GDM1 (cell line): ENCODE measurements at places on chromosomes 12 and 14.

DNA sequence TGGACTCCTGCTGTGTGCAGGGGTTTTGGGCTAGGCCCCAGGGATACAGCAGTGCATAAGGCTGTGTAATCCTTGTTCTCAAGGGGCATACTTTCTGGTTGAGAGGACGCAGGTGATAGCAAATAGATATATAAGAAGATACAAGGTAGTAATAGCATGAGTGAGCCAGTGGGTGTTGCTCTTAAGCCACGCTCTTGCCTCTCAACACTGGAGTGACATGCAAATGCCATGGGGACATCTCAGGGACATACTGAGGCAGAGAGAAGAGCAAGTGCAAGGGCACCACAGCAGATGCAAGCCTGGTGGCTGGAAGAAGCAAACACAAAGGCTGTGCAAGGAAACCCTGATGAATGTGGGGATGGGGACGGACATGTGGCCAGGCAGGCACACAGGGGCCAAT, 223.3 kb downstream of the CHST11 start:
- peak; percentile 49 for DNase-seq

DNA sequence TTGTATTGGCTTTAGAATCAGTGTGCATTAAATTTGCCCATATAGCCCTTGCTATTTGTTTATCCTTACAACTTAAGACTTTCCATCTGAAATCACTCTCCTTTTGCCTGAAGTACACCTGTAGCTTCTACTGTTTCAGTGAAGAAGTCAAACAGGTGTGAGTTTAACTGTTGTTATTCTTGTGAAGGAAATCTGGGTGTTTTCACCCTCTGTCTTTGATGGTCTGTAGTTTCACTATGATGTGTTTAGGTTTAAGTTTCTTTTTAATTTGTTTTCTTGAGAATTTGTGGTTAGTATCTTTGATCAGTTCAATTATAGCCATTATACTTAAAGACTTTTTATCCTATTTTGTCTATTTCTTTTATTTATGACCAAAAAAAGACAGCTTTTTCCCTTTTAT, 68.9 kb upstream of the BBS10 start:
- DNase-seq = no peak

DNA sequence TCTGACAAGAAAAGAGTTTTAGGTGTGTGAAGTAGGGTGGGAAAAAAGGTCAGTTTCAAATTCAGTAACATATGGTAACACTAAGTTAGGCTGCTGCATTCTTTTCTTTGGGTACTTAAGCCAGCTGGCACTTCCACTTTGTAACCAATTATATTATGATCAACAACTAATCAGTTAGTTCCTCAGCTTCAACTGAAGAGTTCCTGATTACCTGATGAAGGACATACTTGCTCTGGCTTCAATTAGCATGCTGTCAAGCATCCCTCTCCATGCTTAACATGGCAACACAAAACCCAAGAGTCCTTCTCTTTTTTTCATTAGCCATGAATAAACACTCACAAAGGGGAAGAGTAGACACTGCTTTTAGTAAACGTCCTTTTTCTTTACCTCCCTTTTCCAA, 6.8 kb upstream of the KANSL2 start:
- DNase-seq = no peak

- DNase-seq = no peak
Measured at GRCh38 chr14:81385419-81385818, 14.7 kb downstream of the STON2 start.

GRCh38 chr14:69594846-69595245, 16.6 kb upstream of the SUSD6 start:
- DNase-seq = no peak

DNA sequence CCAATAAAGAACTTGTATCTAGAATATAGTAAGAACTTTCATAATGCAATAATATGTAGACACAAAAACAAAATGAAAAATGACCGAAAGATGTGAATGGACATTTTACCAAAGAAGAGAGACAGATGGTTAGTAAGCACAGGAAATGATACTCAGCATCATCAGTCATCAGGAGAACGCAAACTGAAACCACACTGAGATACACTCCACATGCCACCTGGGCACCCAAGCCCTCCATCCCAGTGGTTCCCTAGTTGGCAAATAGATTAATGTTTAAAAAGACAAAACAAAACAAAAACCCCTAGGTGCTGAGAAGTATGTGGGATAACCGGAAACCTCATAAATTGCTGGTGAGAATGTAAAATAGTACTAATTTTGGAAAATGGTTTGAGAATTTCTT, 26.8 kb upstream of the VPS33A start:
- no peak for DNase-seq

- DNase-seq = no peak
Measured at GRCh38 chr12:13816394-13816793, 165.0 kb downstream of the GRIN2B start.

- DNase-seq = no peak
Measured at GRCh38 chr12:20555771-20556170, 139.4 kb upstream of the SLCO1C1 start.

- DNase-seq = no peak
Measured at GRCh38 chr12:2244013-2244861, 191.4 kb downstream of the CACNA1C start.

DNA sequence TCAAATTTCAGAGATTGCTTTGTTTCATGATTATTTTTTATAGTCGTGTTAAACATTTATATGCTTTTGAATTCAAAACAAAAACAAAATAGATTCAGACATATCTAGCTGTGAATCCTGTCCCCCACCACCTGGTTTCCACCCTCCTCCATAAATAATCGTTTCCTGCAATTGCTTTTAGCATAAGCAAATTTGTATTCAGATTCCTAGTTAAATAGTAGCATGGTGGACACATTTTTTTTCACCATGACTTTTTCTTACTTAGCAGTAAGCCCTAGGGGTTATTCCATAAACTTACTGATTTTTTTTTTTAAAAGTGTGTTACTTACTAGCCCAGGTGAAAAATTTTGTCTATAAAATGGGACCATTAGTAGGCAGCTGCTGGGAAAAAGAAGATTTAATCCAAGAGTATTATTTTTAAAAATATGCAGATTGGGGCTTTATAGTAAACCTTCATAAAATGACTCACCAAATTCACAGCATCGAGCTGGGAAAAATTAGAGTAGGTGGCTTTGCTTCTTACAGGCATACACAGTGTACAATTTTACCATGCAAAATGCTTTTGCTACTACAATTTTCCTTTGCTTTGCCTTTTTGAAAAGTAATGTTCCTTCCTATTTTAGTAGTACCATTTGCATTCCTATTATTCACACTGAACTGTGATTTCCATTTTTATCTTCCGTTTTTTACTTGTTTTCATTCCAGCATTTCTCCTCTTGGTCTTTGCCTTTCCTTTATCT, 117.8 kb downstream of the BTG1 start:
- no peak for DNase-seq

DNA sequence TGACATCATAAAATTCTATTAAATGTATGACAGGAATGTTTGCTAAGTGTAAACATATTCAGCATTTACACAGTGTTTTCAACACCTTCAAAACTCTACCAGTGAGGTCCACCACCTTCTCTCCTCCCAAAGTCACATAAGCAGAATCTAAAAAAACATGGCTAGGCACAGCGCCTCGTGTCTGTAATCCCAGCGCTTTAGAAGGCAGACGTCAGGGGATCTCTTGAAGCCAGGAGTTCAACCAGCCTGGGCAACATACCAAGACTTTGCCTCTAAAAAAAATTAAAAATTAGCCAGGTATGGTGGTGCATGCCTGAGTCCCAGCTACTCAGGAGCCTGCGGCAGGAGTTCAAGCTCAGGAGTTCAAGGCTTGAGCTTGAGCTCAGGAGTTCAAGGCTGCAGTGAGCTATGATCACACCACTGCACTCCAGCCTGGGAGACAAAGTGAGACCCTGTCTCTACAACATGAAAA, 30.0 kb downstream of the NUMB start:
- no peak for DNase-seq

GRCh38 chr14:71803539-71804260, 128.5 kb upstream of the RGS6 start:
- DNase-seq = no peak

DNA sequence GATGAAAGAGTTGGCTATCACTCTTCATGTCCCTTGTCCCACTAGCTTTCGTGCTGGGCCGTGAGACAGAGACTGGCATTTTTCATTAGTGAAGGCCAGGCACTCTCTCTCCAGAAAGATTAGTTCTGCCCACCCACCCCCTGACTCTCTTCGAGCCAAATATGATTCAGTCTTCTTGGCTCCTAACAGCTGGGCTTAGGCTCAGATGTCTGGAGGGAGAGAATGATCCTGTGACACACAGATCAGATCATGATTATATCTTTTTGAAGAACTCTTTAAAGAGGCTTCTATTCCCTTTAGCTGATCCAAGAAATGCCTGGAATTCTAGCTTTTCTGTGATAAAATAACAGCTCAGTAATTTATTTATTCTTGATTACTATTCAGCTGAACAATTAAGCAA, 5.2 kb upstream of the GNG2 start:
- no peak for DNase-seq

- DNase-seq = no peak
Measured at GRCh38 chr12:11885261-11886038, 185.3 kb upstream of the BCL2L14 start.

DNA sequence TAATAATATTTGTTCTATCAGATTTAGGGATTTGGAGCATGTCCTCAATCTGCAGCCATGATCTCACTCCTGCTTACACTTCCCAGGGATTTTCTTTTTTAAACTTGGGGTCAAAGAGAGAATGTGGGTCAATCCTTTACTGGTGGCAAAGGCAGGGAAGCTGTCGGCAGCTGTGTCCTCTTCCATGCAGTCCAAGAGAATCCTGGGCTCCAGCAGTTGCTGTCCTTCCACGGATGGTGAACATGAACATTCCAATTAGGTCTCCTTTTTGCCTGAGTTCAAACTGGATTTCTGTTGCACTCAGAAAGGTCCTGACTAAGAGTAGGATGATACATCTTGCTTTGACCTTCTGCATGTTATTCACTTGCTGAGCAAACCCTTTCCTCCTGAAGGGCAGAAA, 73.9 kb downstream of the ARL6IP4 start:
- no peak for DNase-seq

DNA sequence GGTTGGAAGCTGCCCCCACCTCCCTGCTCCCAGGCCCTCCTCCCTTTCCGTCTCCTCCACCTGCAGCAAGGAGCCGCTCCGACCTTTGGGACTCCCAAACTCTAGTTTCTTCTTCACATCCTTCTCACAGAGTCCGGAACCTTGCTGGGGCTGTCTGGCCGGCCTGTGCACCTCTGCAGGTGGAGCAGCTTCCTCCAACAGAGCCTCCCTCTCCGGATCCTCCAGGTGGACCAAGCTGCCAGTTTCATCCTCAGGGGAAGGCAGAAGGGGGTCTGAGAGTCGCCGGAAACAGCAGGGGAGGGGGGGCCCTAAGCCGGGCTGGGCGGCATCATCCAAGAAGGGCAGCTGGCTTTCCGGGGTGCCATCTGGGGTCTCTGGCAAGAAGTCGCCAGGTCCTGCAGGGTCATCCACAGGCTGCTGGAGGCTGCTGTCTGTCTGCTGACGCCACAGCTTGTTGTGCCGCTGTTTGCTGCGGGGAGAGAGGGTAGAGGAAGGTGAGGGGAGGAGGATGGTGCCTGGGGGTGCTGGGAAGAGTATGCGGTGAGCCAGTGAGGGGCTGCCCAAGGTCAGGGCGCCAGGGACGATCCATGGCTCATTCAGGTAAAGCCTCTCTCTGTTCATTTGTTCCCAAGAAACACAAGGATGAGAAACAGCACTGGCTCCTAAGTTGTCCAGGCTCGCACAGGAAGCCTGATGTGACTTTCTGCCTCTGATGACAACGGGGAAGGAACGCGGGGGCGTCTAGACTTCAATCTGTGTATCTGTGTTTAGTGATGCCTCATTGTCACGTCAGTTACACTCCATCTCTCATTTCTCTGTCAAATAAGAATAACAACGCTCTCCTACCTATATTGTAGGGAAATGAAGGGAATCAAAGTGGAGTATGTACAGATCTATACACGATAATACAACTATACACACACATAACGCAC, 61.3 kb upstream of the CORO1C start:
- DNase-seq = no peak

- DNase-seq = no peak
Measured at GRCh38 chr12:102376181-102376747, 104.1 kb downstream of the IGF1 start.

- DNase-seq = no peak
Measured at GRCh38 chr14:93003945-93004698, 81.2 kb downstream of the CHGA start.

- no peak for DNase-seq
Measured at GRCh38 chr12:124388679-124389137, 93.8 kb downstream of the RFLNA start.

- DNase-seq = no peak
Measured at GRCh38 chr12:106774808-106775524, 484 bp downstream of the RIC8B start.

DNA sequence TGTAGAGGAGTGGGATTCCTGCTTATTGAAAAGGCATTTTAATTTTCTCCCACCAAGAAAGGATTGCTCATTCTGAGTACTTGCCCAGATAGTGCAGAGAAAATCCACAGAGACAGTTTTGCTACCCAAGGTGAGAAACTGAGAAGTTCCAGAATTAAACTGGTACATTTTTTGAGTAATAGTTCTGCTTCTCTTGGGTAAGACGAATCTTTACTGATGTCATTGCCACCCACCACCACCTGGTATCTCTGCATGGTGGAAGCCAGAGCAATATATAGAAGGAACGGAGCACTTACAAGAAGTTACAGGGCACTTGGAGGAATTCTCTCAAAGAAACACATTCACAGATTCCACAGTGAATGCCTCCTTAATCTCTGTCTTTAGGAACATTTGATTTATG, 20.7 kb upstream of the FRMD6 start:
- no peak for DNase-seq

DNA sequence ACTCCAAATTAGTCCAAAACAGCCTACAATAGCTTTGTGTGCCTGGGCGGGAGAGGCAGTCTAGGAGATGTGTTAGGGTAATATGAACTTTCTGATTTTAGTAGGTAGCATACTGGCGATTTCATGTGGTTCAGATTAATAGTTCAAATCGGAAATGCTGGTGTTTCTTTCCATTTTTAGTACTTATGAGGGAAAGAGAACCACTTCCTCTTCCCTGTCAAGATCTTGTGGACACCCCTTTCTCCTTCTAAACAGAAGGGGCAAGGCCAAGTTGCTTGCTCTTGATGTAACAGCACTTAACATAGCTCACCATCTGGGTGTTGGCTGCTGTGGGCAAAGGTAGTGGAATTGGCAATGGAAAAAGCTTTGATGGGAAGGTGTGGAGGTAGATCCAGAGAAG, 32.2 kb upstream of the IGF1 start:
- no peak for DNase-seq

- no peak for DNase-seq
Measured at GRCh38 chr14:85333313-85333712, 196.6 kb upstream of the FLRT2 start.

GRCh38 chr14:98945611-98946570, 326.1 kb downstream of the BCL11B start:
- no peak for DNase-seq
